ENCODE measurements at places on chromosomes 12 and 14.

- DNase-seq = no peak
Measured at GRCh38 chr14:99679543-99679942, 4.6 kb upstream of the CYP46A1 start.

DNA sequence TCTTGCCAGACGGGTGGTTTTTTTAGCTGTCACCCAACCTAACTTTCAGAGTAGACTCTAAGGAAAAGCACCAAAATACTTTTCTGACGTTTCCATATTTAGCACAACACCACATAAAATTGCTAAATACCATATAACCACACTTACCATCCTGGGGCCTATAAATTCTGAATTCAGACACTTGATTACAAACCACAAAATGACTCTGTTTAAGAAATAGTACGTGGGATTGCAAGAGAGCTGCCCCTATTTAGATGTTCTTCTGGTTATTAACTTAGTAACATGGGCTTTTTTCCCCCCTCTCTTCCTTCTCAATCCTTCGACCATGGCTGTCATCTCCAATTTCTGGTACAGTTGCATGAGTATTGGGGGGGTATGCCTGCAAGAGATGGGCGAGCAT lies 287.7 kb downstream of the BMP4 start:
- no peak for DNase-seq

DNA sequence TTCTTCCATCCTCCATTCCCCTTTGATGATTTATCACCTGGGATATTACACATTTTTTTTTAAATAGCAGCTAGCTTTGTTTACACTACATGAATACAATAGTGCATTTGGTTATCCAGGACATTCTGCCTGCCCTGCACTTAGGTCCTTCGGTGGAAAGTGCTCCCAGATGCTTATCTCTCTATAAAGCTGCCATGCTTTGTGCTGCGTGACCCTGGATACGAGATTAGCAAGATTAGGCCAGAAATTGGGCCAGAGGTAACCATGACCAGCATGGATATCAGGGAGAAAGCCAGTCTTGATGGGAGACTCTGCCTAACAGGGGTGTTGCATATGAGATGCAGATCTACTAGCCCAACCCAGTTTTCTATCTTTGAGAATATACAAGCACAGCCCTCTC lies 12.1 kb upstream of the KRT83 start:
- no peak for DNase-seq

- DNase-seq = no peak
Measured at GRCh38 chr14:76946753-76947077, 81.8 kb downstream of the IRF2BPL start.

DNA sequence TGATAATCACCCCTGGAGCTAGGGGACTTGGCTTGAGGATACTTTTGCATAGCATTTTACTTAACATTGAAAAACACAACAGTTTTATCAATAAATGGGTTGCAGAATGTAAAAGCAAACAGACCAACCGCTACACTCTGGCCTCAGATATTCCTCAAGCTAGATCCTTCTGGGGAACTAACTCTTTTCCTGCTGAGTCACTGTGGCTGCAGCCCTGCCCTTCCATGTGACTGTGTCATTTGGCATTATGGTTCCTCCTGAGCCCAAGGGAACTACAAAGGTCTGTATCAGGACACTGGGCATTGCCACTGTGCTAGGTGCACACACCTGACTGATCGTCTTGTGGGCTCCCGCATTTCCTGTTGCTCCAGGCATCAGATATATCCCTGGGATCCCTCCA lies 56.6 kb downstream of the TTC9 start:
- DNase-seq = no peak

DNA sequence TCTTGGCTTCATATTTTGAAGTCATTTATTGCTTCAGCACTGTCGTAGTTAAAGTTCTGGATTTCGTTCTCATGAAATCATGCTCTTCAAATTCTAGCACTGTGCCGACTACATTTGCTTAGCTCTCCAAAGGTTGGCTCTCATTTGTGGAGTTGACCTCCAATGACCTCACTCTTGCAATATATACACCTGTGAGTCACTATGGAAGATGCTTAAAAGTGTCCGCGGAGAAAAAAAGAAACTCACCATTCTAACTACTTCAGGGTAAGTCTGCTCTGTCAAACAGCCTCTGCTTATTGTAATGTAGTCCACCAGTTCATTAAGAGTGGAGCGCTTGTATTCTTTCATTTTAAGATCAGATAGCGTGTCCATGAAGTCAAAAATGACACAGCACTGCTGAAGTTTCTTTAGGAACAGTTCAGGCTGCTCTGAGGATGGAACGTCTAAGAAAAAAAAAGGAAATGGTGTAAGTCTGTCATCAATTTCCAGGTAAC lies 89.7 kb downstream of the PPP2R5E start:
- DNase-seq = no peak

DNA sequence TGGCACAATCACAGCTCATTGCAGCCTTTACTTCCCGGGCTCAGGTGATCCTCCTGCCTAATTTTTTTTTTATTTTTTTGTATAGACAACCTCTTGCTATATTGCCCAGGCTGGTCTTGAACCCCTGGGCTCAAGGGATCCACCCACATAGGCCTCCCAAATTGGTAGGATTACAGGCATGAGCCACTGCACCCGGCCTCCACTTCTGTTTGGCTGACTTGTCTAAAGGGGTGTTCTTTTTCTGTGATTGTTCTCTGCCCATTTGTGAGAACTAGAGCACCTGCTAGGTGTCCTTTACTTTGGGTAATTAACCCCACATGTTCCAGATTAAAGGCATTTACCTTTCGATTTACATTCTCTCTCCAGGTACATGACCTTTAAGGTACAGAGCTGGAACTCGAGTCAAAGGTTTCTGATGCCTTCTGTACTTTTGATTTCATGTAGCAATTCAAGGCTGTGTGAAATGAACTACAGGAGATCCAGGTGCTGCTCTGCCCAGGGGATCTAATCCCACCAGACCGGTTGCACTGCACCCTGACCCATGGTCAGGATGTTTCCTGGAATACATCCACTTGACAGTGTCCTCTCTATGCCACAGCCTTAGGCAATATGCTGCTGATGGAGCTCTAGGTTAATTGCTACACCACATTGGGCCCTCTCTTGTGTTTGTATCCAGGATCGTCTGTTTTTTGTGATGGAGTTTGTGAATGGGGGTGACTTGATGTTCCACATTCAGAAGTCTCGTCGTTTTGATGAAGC lies 163.6 kb downstream of the PRKCH start:
- no peak for DNase-seq

- no peak for DNase-seq
Measured at GRCh38 chr12:47811072-47811396, 8.7 kb downstream of the HDAC7 start.

GRCh38 chr14:68979722-68980451 lies 785 bp upstream of the ACTN1 start:
- DNase-seq = no peak

GRCh38 chr14:52015411-52016030 lies 26.2 kb downstream of the RTRAF start:
- no peak for DNase-seq

DNA sequence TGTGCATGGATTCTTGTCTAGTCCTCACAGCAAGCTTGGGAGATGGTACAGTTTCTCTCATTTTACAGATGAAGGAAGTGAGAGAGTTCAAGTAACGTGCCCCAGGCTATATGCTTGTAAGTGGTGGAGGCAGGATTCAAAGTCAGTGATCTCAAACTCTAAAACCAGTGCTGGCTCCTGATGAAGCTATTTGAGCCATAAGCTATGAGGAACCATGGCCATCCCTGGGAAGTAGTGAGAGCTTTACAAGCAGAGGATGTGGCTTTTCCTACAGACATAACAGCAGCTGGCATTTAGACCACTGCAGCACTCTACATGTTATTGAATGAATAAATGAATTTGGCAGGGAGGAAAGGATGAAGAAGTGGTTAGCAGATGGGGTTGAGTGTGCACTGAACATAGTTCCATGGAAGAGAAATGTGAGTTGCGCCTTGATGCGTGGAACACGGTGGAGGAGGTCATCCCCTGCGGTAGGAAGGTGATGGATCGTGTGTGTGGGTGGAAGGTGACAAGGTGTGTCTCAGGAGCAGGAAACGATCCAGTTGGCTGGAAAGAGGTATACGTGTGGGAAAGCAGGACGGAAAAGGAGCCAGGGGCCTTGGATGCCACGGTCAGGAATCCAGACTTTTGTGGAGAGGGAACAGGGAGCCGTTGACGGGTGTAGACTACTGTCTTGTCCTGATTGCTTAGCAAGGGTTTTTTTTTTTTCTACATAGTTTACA lies 65.2 kb downstream of the RFX4 start:
- no peak for DNase-seq

DNA sequence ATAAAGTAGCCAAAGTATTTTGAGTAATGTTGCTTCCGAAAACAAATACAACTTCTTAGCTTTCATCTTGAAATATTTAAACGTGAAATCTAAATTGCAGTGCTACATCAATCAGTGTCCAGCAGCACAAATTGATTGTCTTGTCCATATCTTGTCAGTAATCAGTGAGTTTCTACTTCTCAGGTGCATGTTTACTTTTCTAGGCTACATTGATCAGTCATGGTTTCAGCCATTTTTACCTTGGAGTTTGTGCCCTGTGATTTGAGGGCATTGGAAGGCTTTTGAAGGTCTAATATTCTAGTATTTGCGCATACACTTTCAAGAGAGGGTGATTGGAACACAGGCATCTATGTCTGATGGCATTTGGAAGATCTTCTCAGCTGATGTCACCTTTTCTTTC lies 12.4 kb downstream of the RMST start:
- no peak for DNase-seq

DNA sequence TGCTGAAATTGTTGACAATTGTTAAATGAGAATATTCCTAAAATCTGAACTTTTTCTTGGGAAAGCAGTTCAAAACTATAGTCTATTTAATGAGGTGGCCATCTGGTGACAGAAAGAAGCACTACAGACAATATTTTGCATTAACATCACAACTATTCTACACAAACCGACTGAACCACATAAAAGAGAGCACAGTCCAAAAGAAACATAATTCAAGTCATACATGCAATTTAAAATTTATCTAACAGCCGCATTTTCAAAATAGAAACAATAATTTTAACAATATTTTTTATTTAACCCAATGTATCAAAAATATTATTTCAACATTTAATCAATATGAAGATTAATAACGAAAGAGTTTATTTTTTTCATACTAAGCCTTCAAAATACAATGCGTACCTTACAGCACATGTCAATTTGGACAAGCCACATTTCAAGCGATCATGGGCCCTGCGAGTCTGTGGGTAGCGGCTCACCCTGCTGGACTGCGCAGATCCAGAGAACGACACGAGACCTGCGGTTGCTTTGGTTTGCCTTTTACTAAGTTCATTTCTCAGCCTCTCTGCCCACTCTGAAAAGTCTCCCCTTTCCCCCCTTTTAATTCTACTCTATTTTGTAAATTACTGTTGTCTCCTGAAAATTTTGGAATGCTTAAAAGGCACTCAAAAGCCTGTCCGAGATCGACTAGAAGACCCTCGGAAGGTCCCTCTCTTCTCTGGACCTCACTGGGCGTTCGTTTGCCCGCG lies 947 bp upstream of the LRRC9 start:
- no peak for DNase-seq

GRCh38 chr14:83885837-83886293 lies 1644.1 kb upstream of the FLRT2 start:
- DNase-seq = no peak

DNA sequence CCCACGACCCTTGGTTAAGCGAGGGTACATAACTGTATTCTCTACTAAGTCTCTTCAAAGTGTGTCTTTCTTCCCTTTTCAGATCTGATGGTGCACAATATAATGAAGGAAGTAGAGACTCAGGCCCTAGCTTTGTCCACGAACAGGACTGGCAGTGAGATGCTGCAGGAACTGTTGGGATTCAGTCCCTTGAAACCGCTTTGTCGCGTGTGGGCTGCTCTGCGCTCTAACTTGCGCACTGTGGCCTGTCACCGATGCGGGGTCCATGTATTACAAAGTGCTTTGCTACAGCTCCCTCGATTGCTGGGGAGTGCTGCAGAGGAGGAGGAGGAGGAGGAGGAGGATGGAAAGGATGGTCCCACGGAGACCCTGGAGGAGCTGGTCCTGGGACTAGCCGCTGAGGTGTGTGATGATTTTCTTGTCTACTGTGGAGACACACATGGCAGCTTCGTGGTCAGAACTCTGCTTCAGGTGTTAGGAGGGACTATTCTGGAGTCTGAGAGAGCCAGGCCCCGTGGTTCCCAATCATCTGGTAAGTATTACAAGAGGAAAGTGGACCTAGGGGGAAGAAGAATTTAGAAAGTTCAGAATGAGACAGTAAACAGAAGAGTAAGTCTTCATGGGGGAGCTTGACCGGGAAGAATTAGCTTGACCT lies 803 bp downstream of the NOP9 start:
- no peak for DNase-seq

- DNase-seq = no peak
Measured at GRCh38 chr14:74907744-74908143, 15.3 kb downstream of the RPS6KL1 start.

GRCh38 chr12:89161557-89161956 lies 190.7 kb downstream of the DUSP6 start:
- no peak for DNase-seq

DNA sequence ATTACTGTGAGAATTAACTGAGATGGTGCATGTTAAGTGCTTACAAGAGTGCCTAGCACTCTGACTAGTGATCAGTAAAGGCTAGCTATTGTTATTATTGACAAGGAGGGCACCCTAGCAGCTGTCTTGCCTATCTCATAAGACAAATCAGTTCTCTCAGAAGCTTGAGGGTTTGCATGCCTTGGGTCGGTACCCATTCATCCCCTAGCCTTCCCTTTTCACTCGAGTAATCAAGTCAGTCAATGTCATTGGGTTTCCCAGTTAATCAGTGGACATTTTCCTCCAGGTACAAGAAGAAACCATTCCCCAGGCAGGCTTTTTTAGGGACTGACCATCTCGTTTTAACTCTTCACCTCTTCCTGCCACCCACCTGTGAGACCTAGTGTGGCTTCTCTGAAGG lies 10.4 kb upstream of the TFCP2 start:
- no peak for DNase-seq

DNA sequence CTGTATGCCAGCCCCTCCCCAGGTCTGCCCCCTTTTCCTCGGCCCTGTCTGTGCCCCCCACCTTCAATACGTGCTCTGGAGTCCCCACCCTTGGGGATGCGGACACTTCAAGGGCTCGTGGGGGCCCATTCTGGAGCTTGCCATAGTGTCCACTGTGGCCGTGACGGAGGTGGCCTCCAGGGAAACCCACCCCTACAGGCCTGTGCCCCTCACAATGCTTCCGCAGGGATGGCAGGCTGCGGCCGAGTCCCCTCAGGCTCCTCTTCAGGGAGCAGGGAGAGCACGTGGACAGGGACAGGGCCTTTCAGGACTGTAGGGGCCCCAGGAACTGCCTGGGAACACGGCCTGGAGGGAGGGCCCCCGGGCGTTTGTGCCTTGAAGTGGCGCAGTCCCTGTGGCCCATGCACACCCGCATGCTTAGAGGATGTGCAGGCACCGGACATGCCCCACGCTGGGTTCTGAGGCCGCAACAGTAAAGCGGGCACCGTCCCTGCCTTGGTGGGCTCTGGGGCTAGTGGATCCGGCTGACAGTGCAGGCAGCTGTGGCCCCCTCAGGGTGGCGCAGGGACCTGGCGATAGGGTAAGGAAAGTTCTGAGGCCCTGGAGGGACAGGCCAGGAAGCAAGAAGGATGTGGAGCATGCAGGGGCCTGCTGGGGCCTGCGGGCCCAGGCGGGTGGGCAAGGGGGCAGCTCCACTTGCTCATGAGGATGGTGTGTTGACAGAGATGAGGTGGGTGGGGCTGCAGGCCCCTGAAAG lies 209.0 kb upstream of the RTL1 start:
- no peak for DNase-seq

- DNase-seq = peak; percentile 27
Measured at GRCh38 chr14:20460458-20461224, 593 bp downstream of the PIP4P1 start.
